G401 (cell line): ENCODE measurements at places on chromosomes 1 and 21.

DNA sequence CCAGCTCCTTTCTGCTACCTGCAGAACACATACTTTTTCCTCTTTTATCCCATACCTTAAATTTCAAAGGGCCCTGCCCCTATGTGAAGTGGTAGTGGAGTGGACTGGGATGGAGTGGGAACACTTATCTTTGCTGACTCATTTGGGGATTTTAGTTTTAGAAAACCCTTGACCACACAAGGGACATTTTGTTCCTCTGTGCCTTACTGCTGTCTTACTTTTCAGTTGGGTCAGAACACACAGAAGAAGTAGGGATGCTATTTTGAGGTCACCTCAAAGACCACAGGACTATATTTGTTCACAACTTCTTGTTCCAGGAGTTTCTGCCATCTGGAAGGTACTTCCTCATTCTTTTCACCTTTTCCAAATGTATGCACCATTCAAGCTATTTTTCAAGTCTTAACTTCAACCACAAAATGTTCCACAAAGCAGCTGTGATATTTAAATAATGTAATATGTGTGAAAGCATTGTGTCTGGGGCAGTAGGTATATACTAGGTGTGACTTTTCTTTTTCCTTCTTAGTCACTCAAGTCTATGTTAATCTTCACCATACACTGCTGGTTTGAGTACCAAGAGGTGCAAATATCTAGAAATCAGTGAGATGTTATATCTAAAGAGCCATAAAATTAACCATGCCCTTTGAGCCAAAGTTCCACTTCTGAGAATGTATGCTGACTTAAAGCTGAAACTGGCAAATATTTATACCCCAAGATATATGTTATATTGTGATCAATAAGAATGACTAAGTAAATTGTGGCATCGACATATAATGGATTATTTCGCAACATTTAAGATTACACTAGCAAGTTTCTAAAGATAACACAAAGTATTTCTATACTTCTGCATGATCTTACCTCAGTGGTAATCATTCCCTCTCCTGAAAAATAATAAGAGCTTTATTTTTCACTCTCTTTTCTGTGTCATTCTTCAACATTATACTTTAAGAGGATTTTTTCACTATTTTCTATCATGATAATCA is 308.5 kb downstream of the MRPL39 start:
- DNase-seq = no peak

GRCh38 chr1:32372149-32372756 is 9.9 kb downstream of the TSSK3 start:
- DNase-seq = no peak

- DNase-seq = no peak
Observed at GRCh38 chr21:27526451-27526850, 559.6 kb upstream of the ADAMTS5 start.

- no peak for DNase-seq
Observed at GRCh38 chr1:17289721-17290120, 18.3 kb upstream of the PADI4 start.

DNA sequence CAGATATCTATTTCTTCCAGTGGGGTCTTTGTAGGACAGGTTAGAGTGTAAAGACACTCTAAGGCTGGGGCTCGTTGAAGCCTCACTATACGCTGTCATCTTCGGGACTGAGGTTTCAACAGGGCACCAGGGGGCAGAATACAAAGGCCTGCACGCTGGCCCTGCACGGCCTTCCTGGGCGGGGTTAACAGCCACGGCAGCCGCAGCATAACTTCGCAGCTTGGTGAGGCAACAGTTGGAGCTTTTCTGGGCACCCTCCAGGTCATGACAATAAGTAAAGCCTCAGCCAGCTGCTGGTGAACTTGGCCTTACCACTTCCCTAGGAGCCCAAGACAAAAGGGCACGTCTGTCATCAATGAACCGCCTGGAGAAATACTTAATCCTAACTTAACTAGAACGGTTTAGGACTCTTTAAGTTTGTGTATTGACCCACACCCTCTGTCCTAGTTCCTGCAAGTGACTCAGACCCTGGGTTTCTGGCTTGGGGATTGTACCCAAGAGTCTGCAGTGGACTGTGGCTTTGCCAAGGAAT is 2.3 kb upstream of the RUNX1 start:
- DNase-seq = peak; percentile 3

- DNase-seq = no peak
Observed at GRCh38 chr21:44949161-44949778, 9.4 kb downstream of the SLX9 start.

DNA sequence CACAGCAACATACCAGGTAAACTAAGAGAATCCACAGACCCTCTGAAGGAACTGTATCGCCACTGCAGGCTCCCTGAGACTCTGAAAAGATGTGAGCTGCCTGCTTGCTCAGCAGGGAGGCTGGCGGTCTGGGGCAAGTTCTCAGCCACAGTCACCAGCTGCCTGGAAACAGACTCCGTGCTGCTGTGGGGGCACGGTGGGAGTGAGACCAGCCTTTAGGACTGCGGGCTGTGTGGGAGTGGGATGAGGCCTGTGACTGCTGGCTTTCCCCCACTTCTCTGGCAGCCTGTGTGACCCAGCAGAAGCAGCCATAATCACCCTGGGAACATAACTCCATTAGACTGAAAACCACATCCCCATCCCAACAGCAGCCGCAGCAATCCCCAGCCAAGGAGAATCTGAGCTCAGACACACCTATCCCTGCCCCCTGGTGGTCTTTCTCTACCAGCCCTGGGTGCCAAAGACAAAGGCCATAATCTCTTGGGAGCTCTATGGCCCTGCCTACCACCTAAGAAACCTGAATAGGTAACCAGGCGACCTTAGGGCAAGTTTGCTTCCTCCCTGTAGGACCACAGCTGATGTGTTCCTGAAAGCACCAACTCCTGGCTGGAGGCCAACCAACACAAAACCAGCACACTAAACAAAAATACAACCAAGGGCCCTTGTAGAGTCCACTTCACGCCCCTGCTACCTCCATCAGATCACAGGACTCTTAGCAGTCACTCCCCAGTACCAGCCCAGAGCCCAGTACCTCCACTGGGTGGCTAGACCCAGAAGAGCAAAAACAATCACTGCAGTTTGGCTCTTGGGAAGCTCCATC is 151.5 kb downstream of the SMYD3 start:
- no peak for DNase-seq

DNA sequence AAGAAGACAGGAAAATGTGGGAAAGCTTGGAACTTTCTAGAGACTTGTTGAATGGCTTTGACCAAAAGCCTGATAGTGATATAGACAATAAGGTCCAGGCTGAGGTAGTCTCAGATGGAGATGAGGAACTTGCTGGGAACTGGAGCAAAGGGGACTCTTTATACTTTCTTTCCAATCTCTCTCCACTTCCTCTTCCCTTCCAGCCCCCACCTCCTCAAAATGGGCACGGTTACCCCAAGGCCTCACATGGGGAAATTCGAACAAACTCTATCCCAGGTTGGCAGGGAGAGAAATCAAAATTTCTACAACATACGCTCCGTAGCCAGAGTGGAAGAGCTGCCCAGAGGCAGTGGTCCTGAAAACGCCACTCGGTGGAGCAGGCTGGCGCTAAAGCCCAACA is 15.2 kb downstream of the PPT1 start:
- no peak for DNase-seq

- DNase-seq = peak; percentile 87
Observed at GRCh38 chr21:26077521-26077920, 93.0 kb downstream of the APP start.

GRCh38 chr1:229714964-229715603 is 89.0 kb downstream of the URB2 start:
- no peak for DNase-seq

DNA sequence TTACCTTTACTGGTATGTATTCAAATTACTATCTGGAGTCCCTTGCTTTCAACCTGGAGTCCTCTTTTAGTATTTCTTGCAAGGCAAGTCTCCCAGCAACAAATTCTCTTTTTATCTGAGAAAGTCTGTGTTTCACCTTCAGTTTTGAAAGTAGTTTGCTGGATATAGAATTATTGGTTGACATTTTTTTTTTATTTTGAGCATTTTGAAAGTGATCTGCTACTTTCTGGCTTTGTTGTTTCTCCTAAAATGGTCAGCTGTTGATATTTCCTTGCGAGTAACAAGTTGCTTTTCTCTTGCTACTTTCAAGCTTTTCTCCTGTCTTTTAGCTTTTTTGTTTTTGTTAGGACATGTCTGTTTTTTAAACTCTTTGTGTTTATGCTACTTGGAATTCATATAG is 126.1 kb downstream of the TRIM33 start:
- no peak for DNase-seq

- DNase-seq = no peak
Observed at GRCh38 chr1:208527156-208527555, 283.0 kb upstream of the PLXNA2 start.

DNA sequence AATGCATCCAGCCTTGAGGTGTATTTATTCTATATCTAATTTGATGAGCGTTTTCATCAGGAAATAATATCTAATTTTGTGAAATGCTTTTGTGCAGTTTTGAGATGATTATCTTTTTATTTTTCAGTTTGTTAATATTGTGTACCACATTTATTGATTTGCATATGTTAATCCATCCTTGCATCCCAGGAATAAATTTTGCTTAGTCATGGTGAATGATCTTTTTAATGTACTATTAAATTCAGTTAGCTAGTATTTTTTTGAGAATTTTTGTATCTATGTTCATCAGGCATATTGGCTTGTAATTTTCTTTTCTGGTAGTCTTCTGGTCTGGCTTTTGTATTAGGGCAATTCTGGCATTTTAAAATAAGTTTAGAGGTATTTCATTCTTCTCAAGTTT is 697.5 kb upstream of the ADGRL4 start:
- DNase-seq = no peak

- no peak for DNase-seq
Observed at GRCh38 chr1:155909894-155910293, 1.3 kb downstream of the RIT1 start.

- DNase-seq = no peak
Observed at GRCh38 chr1:208180421-208180820, 63.8 kb downstream of the PLXNA2 start.

- no peak for DNase-seq
Observed at GRCh38 chr1:116759636-116760035, 5.4 kb downstream of the CD2 start.

DNA sequence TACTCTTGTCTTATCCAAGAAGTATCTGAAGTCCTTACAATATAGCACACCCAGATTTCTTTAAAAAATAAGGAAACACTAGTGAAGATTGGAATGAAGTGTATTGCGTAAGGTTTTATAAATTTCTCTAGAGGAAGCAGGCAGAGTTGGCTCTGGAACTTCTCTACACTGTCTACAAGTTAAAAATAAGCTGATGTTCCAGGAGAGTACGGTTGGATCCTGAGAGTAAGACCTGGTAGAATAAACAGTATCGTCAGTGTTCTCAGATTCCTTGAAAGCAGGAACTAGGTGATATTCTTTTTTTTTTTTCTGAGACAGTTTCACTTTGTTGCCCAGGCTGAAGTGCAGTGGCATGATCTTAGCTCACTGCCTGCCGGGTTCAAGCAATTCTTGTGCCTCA is 107.9 kb downstream of the USP25 start:
- no peak for DNase-seq

- DNase-seq = no peak
Observed at GRCh38 chr1:54417123-54417522, 10.9 kb upstream of the SSBP3 start.

DNA sequence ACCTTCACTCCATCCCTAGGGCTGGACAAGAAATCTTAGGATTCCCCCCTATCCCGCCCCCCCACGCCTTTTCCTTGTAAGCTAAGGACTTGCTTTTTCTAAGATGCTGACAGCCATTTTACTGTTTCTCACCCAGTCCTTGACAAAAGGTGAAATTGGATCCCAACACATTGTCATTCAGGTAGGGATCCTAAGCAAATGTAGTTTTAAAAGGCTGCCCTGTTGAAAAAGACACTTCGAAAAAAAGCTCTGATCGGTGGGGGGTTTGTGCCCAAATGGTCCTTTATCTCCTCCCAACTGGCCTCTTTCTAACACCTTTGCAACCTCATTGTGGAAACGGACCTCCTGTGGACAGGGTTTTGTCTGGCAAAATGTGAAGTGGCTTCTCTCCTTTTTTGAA is 2.9 kb downstream of the CACHD1 start:
- DNase-seq = no peak

GRCh38 chr1:100536031-100536430 is 1.9 kb upstream of the GPR88 start:
- no peak for DNase-seq

- DNase-seq = no peak
Observed at GRCh38 chr1:221035662-221036153, 156.5 kb downstream of the HLX start.

DNA sequence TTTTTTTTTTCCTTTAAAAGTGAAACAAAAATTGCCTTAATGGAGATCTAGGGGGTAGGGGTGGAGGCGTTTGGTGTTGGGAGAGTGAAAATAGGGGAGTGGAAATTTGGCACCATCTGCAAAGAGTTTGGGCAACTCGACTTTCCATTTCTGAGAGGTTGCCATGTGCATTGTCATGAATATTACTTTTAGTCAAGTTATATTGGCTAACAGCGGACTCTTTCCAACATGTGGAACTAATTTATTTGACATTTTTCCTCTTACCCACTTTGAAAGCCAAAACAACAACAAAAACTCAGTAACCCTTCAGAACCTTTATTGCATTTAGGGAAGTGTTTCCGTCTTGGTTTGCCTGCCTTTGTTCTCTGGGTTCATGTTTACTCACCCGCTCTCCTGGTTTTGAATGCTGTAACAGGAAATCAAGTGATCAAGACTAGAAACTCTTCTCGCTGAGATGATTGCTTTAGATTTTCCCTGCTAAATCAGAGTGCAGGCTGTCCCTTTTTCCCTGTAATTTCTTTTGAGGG is 70.4 kb downstream of the CACHD1 start:
- DNase-seq = peak; percentile 15

GRCh38 chr21:35633501-35633900 is 426.8 kb downstream of the SETD4 start:
- no peak for DNase-seq
